ENCODE measurements at places on chromosomes 11 and 22.

- DNase-seq, result no peak
These were observed 1276.1 kb downstream of the LRRC4C start for GRCh38 chr11:40183073-40184064.

DNA sequence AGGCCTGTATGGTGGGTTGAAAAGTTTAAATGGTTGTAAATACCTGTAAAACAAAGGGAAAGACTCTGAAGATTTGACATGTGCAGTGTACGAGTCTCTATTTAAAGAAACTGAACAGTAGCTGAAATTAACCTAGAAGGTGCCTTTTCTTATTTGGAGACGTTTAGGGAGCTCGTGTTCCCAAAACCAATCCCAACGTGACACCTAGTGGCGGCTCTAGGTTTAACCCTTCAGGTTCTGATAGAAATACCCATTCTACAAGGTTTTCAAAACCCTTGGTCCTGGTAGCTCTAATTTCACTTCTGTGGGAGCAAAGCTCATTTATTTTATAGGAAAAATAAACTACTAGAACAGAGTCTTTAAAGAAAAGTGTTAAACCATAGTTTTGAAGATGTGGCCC is 258.3 kb downstream of the LRRC4C start:
- no peak for DNase-seq

GRCh38 chr11:12508151-12508751 is 130.9 kb downstream of the PARVA start:
- DNase-seq, result no peak

- no peak for DNase-seq
These were observed 298.3 kb downstream of the TBC1D22A start for GRCh38 chr22:47060718-47061117.

- DNase-seq, result no peak
These were observed 63.4 kb downstream of the NAT10 start for GRCh38 chr11:34168642-34169420.

DNA sequence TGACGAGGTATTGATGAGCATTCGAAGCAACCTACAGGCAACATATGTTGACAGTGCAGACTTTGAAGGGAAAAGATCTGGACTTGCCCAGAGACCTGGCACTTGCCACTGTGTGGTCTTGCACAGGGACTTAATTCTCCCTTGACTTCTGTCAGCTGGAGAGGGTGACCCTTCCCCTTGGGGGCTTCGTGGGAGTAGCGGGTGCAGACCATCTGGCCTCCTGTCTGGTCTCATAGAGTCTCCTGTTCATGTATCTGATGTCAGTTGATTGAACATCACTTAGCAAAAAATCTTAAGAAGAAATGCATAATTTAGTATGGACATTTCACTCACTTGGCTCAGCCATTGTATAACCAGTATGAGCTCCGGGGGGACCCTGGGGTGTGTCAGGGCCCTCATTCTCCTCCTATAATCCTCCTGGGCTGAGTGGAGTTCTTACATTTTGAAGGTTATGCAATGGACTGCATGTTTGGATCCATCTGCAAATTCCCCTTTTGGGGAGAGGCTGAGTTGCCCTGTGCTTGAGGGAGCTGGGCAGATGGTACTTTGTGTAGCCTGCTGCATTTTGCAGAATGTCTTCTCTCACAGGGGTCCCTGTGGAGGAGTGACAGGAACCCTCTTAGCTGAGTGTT is 13.0 kb downstream of the BCR start:
- DNase-seq, result no peak

- DNase-seq, result no peak
These were observed 393.1 kb downstream of the SOX6 start for GRCh38 chr11:15963266-15963665.

DNA sequence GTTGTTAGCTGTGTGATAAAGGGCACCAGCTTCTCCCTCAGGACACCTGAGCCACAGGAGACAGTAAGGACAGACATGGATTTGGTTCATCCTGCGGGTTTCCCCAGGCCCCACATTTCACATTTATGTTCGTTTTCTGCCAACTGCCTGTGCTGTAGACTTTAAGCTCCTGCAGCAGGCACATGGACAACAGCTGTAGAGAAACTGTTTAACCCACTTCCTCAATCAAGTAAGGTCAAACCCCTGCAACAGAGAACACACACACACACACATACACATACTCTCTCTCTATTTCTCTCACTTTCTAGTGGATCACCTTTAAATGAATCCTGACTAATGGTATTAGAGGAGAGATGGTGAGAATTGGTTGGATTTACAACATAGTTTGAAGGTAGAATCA is 90.7 kb downstream of the C11orf87 start:
- no peak for DNase-seq

DNA sequence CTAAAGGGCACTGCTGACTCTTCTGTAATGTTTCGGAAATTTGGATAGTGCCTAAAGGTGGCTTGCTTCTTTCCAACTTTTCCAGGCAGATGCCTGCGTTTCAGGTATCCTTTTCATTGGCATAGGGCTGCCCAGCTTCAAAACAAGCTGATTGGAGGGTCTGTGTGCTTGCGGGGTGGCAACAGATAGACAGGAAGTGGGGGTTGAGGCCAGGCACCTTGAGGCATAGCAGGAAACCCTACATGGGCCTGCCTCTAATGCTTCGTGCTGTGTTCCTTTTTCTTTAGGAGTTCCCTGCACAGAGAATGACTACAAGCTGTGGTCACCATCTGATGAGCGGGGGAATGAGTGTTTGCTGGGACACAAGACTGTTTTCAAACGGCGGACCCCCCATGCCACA is 92.2 kb upstream of the SORL1-AS1 start:
- no peak for DNase-seq

DNA sequence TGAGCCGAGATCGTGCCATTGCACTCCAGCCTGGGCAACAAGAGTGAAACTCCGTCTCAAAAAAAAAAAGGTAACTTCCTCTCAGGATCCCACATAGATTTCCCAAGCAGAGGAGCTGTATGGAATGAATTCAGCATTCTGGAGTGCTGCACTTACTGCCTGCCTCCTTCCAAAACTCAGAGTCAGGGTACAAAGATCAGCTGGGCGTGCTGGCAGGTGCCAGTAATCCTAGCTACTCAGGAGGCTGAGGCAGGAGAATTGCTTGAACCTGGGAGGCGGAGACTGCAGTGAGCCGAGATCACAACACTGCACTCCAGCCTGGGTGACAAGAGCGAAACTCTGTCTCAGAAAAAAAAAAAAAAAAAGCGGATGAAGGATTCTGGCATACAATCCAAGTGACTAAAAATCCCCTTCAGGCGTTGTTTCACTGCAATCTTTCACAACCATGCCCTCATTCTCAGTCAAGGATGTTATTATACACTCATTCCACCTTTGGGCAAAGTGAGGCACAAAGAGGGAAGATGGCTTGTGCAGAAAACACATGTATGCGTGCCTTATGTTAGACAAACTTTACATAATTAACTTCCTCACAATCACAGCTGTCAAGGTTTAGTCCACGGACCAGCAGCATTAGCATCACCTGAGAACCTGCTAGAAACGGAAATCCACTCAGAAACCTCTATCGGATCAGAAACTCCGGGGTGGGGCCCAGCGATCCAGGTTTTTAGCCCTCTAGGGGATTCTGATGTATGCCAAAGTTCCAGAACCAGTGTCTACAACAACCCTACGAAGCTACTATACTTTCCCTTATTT is 1.1 kb upstream of the NOL12 start:
- no peak for DNase-seq

- no peak for DNase-seq
These were observed 1371.2 kb downstream of the BRD1 start for GRCh38 chr22:48456449-48456848.

Measured in activated CD4-positive, alpha-beta T cell treated with anti-CD3 and anti-CD28 coated beads, Interleukin-2, amount 50 U/mL, for 1 hour (primary cell).